Activated T-cell treated with anti-CD3 and anti-CD28 coated beads, Interleukin-2, amount 50 U/mL, for 48 hours (primary cell): ENCODE measurements at places on chromosomes 12 and 14.

DNA sequence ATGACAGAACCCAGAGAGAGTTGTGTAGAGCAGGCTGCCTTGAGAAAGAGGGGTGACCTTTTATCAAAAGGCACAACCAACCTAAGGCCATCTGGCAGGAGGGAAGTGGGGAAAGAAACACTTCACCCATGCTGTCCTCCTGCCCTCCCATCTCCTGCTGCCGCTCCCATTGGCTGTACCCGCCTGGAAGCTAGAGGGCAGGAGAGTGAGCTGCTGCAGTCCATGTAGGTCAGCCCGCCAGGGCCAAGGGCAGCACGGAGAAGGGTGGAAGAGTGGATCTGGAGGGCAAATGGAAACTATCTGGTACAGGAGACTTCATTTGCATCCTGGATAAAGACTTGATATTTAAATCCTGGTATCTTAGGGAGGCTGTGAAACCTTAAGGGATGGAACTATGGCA is 11.5 kb upstream of the CABP1 start:
- no peak for DNase-seq

- DNase-seq: no peak
Measured at GRCh38 chr12:48038085-48038484, 33.8 kb upstream of the COL2A1 start.

DNA sequence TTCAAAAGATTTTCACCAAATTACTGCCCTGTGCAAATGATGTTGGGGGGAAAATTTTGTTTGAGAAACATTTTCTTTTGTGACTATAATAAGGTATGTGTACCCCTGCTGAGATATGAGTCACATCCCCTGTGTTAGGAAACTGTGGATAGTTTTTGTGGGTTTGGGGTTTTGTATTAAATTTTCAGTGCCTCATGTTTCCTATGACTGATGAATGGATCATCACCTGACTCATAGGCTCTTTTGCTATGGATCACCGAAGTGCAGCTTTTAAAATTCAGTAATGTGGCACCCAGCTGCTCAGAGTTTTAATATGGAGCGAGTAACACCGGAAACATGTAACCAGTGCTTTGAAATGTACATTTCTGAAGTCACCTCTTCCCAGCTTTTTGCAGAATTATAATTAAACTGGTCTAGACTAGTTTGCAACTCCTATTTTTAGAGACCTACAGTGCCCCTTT is 167.4 kb upstream of the HMGA2 start:
- no peak for DNase-seq

- DNase-seq: no peak
Measured at GRCh38 chr12:94433744-94434143, 25.9 kb downstream of the CEP83 start.

DNA sequence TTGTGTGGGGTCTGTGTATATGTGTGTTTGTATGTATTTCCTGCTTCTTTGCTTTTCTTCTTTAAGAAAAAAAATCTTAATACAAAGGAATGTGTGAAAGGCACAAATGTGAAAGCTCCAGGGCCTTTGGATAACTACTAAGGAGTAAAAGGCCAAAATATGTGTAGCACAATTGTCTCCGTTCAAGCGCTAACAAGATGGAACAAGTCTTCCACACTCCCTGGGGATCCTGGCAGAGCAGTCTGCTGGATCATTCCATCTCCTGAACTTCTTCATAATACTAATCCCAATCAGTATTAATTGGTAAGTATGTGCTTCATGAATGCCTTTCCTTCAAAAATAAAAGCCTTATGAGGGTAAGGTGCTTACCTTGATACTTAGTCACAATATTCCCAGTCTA is 462.5 kb upstream of the TBX3 start:
- no peak for DNase-seq
